ENCODE measurements at places on chromosomes 7 and 10. TPM values are rescaled to one million over a fixed set of nuclear protein-coding genes. Genes with fewer than 3 reads are reported as not detected.

DNA sequence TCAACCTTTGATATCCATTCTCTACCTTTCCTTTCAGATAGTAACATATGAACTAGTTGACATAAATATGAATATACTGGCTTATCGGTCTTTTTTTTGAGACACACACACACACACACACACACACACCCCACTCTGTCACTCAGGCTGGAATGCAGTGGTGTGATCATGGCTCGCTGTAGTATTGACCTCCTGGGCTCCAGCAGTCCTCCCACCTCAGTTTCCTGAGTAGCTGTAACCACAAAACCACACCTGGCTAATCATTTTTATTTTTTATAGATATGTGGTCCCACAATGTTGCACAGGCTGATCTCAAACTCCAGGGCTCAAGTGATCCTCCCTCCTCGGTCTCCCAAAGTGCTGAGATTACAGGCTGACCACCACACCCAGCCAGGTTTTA lies 14.2 kb upstream of the NT5C3A start:
- no peak for DNase-seq
- H3K27me3 ChIP-seq = peaks cover 7% of the 10 kb centered on the region
- 0 out of 2 replicates have a peak, but pooled peaks cover 1% of the 10 kb centered on the region for H3K36me3 ChIP-seq
- H3K27ac ChIP-seq = no peak overlapping the region

The IFIT1B gene
- total RNA-seq = not detected

GRCh38 chr10:86339226-86339865 lies 27.2 kb downstream of the GRID1 start:
- no peaks in the 10 kb centered on the region for H3K4me1 ChIP-seq
- peaks cover 24% of the 10 kb centered on the region for H3K27me3 ChIP-seq
- H3K4me3 ChIP-seq = no peak overlapping the region
- no peaks in the 10 kb centered on the region for H3K36me3 ChIP-seq
- DNase-seq = no peak
- no peak overlapping the region for H3K27ac ChIP-seq

GRCh38 chr10:70476249-70477035 lies 2.1 kb upstream of the PALD1 start:
- H3K36me3 ChIP-seq = no peaks in the 10 kb centered on the region
- DNase-seq = no peak
- no peak overlapping the region for H3K27ac ChIP-seq
- no peak overlapping the region for H3K4me3 ChIP-seq

DNA sequence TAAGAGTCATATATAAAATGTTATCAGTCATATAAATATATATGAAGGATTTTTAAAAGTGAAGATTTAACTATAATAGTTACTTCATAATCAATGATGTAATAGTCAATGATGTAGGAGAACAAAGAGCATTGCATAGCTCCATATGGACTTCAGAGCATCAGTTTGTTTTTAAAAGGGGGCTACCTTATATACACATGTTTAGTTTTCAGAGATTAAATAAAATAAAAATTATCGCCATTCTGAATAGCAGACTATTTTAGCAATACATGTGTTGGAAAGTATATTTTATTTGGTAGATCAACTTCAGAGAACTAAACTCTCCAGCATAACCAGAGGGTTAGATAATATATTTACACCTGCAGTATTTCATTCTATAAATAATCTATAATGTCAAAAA lies 29.1 kb upstream of the EPC1 start:
- peaks cover 6% of the 10 kb centered on the region for H3K36me3 ChIP-seq
- H3K4me3 ChIP-seq = no peak overlapping the region
- no peak for DNase-seq
- no peaks in the 10 kb centered on the region for H3K27me3 ChIP-seq
- H3K4me1 ChIP-seq = peaks cover 34% of the 10 kb centered on the region

DNA sequence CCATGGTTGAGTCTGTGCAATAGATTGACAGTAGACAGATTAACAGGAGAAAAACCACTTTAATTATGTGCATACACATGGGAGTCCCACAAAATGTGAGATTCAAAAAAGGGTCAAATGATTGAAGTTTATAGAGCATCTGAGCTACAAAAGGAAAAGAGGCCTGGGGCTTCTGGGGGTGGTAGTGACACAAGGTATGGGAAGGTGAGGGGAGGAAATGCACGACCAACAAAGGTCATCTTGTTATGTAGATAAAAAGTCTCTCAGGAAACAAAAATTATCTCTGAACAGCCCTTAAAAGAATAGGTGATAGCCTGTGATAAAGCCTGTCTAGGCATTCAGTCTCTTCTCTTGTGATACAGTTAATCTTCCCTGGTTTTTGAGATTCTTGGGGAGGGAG lies 141.7 kb downstream of the SEC23IP start:
- no peak overlapping the region for H3K27ac ChIP-seq
- DNase-seq = no peak
- H3K4me3 ChIP-seq = no peak overlapping the region

The COMMD3 gene
- 47.6 TPM for total RNA-seq

The ANXA8L1 gene
- total RNA-seq = not detected

The CLDN12 gene
- 33.2 TPM for total RNA-seq

The RADIL gene
- 0.08 TPM for total RNA-seq

The NPFFR1 gene
- total RNA-seq = not detected

- peak; percentile 28 for DNase-seq
- peak overlapping the region; percentile 22 for H3K4me3 ChIP-seq
- H3K4me1 ChIP-seq = peaks cover 44% of the 10 kb centered on the region
- H3K27ac ChIP-seq = no peak overlapping the region
Observed at GRCh38 chr10:72027498-72027897, 60.9 kb downstream of the SPOCK2 start.

DNA sequence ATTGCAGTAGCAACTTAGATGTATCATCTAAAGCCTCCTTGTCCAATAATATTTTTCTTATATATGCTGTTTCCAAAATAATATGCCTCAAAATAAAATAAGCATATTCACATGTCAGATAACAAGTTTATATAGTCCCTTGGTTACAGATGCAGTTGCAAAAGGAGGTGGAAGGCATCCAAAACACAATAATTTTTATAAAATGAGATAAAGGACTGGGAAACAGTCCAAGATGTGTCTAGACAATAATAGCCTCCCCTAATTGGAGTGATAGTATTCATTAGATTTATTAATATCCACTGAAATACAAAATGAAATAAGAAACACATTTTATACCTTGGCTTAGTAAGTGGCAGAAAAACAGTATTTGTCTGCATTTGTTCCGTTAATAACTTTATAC lies 30.3 kb downstream of the BCAP29 start:
- peaks cover 30% of the 10 kb centered on the region for H3K4me1 ChIP-seq
- no peak overlapping the region for H3K4me3 ChIP-seq
- peaks cover 23% of the 10 kb centered on the region for H3K36me3 ChIP-seq
- no peak overlapping the region for H3K27ac ChIP-seq
- no peak for DNase-seq
- H3K27me3 ChIP-seq = no peaks in the 10 kb centered on the region
